ENCODE measurements at places on chromosomes 16 and 17.

GRCh38 chr16:56909527-56909979 lies 22.4 kb upstream of the HERPUD1 start:
- DNase-seq: no peak

GRCh38 chr17:45573924-45574770 lies 83.6 kb upstream of the PLEKHM1 start:
- DNase-seq: peak; percentile 61

DNA sequence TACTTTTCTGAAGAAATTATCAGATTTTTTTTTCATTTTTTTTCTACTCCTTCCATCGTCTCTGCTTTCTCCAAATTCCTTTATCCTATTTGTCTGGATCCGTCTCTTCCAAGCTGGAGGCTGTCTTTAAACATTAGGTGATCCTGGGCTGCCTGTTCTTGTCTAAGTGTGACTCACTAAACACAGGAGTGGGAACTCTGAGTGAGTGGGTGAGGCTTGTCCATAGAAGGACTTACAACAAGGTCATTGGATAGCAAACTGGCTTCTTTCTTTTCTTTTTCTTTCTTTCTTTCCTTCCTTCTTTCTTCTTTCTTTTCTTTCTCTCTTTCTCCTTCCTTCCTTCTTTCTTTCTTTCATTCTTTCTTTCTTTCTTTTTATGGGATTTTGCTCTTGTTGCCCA lies 18.2 kb downstream of the ALOX15 start:
- DNase-seq: peak; percentile 61

GRCh38 chr16:31439519-31439918 lies 3.1 kb downstream of the ZNF843 start:
- DNase-seq: no peak

DNA sequence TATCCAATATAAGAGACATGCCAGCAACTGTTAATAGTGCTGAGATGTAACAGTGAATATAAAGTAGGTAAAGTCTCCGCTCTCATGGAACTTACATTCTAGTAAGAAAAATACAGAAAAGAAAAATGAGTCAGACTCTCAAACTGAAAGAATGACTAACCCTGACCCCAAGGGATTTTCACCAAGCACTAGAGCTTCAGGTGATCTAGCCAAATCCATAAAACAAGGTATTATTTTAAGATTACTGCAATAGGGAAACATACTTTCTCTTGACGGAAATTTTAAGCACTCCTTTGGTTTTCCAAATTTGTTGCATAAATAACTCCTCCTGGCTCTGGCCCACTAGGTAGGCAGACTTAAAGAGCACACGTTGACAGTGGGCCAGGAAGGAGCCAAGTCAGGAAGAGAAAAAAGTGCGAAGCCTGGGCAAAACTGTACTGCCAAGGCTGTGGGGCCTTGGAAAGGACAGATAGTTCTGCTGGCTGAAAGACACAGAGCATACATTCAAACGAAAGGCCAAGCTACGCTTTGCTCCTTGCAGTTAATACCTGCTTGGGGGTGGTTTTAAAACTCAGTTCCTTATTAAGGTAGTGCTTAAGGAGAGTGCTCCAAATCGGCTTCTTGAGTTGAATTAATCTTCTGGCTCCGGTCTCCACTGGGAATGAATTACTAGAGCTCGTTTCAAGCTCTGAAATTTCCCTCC lies 1.4 kb downstream of the GOT2 start:
- peak; percentile 80 for DNase-seq

DNA sequence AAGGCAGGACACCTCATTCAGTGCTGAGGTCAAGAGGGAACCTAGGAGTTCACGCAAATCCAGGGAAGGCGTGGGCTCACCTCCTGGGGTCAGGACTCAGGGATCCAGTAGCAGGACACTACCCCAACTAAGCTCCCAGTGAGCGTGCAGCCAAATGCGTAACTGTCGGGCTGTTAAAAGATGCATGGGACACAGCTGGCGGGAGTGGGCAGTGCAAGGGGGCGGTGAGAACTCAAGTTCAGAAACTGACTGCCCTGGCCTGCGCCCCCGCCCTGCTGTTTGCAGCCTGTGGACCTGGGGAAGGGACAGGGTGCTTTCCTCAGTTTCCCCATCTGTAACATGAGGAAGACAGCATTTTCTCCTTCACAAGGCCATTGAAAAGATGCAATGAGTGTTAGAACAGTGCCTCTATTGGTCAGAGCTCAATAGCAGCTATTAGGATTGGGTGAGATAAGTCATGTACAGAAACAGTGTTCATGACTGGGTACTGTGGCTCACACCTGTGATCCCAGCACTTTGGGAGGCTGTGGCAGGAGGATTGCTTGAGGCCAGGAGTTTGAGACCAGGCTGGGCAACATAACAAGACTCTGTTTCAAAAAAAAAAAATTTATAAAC lies 20.2 kb downstream of the CDIPT start:
- DNase-seq: no peak

DNA sequence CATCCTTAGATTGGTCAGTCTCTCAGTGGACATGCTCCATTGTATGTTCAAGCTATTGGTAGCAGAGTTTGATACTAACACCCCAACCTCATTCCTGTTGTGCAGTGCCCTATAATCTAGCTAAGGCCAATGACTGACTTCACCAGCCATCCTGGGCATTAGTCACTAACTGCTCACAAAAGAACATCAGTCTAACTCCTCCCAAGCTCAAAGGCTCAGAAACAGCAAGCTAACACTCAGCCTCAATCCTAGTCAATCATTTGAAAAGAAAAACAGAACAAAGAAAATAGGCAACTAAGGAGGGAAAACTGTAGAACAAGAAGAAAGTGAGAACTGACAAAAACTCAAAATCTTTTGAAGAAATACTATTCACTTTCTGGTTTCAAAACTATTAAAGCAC lies 199.1 kb upstream of the C17orf78 start:
- peak; percentile 64 for DNase-seq

DNA sequence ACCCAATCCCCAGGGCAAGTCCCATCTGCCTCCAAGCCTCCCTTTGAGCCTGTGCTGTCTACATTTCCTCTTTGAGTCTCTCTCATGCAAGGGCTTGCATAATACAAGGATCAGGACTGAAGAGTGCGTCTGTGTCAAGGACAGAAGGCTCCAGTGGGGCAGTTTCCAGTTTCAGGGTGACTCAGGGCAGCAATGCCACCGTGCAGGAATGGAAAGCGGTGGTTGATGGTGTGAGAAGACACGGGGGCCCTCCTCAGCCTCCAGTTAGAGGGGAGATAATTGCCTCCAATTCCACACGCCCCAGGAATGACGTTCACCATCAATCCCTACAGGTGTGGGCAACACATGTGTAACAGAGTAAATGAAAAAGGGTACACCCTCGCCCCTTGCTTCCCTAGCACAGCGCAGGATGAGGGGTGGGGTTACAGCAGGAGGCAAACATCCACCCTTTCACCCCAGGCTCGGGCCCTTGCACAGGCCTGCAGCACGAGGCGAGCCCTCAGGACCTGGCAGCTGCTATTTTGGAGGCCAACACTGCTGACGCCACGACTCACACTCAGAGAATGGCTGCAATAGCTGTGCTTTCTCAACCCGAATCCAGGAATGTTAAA lies 24.8 kb upstream of the SLC25A19 start:
- DNase-seq: no peak

DNA sequence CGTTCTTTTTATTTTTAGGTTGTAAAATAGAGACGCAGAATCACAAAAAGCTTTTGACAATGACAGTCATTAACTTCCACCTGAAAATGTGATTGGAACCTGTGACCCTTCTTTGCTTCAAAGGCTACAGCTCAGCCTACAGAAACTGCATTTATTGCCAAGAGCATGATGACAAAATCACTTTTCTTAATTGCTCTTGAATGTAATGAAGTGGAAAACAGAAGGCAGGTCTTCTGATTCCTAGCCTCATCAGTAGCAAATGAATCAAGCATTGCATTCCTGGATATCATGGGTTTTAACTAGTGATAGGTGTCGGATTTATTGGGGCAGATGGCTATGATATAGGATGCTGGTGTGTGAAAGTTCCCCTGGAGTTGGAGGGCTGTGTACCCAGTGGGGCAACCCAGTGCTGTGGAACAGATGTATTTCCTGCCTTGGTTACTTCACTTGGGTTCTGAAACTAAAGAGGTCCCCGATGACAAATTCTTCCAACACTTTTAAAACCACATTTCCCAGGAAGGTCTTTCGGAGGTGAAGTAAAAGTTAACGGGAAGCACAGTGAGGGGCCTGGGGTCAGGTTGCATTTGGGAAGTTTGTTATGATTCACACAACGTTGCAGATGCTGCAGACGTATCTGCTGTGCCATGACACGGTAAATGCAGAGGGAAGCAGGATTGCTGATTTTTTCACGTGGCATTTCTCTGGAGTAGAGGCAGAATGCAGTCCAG lies 127.5 kb downstream of the HS3ST3A1 start:
- peak; percentile 28 for DNase-seq

DNA sequence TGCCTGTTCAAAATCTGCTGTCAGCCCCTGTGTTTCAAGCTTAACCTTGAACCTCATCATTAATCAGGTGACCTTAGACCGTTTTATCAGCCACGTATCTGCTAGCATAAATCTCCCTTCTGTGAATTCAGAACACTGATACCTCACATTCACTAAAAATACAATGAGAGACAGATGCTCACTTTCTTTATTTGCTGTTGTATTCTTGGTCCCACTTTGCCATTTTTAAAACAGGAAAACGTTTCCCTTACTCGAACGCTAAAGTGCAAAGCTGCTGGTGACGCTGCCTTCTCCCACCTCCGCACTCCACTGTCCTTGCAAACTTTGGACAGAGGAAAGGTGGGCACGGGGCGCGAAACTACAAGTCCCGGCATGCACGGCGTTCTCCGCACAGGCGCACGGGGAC lies 220 bp upstream of the ARHGAP44 start:
- peak; percentile 56 for DNase-seq

- DNase-seq: no peak
Observed at GRCh38 chr17:43927060-43927864, 15.0 kb downstream of the PPY start.

Measured in fibroblast of mammary gland (primary cell).